ENCODE measurements at places on chromosomes 2 and 18. TPM values are rescaled to one million over a fixed set of nuclear protein-coding genes. Genes with fewer than 3 reads are reported as not detected.

The CCBE1 gene
- 5.1 TPM for total RNA-seq

The IL18R1 gene
- total RNA-seq: 2.1 TPM

GRCh38 chr2:144730711-144731110 lies 210.8 kb upstream of the ZEB2 start:
- H3K27ac ChIP-seq: no peak overlapping the region
- no peak overlapping the region for H3K4me3 ChIP-seq
- no peak for ATAC-seq
- H3K4me1 ChIP-seq: no peaks in the 10 kb centered on the region

DNA sequence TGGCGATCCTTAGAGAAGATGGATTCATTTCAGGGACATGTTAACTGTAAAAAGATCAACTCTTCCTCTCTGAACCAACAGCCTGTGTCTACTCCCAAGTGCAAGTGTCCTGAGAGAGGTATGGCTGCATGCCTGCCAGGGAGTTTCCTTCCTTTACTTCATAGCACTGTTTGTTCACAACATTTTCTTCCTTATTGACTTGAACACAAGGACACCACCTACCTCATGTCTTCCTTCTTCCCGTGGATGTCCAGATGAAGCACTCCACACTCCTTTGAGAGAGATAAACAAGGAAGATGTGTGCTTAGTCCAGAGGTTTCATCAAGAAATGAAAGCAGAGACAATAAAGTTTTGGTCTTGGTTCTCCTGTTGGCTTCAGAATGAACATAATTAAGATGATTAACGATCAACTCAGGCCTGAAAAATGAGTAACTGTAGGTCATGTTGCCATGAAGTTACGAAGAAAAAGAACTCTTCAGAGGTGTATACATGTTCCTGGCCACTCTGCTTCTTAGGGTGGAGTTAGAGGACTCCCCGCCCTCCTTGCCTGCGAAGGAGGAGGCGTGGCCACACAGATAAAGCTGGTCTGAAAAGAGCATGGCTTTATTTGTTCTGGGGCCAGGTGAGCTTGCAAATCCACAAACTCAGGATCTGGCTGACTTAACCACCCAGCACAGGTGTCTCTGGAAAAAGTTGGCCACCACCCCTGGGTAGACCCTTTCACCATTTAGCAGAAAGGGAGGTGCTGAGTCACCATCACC lies 155.0 kb upstream of the KCTD1 start:
- H3K27me3 ChIP-seq: peaks cover 6% of the 10 kb centered on the region
- ATAC-seq: no peak
- H3K4me3 ChIP-seq: no peak overlapping the region
- no peaks in the 10 kb centered on the region for H3K36me3 ChIP-seq
- no peaks in the 10 kb centered on the region for H3K4me1 ChIP-seq

GRCh38 chr2:54099829-54100585 lies 15.4 kb upstream of the ACYP2 start:
- peaks cover 26% of the 10 kb centered on the region for H3K4me1 ChIP-seq
- ATAC-seq: no peak
- H3K4me3 ChIP-seq: no peak overlapping the region
- no peak overlapping the region for H3K27ac ChIP-seq
